NCI-H748 treated with DMSO at 0.1 percent for 48 hours (cell line): ENCODE measurements at places on chromosomes 1 and 21.
A peak's percentile ranks its signal among the peaks of the same experiment; 100 is the strongest.

GRCh38 chr21:44455524-44456213 is 359 bp downstream of the LRRC3 start:
- DNase-seq, result peak; percentile 9

DNA sequence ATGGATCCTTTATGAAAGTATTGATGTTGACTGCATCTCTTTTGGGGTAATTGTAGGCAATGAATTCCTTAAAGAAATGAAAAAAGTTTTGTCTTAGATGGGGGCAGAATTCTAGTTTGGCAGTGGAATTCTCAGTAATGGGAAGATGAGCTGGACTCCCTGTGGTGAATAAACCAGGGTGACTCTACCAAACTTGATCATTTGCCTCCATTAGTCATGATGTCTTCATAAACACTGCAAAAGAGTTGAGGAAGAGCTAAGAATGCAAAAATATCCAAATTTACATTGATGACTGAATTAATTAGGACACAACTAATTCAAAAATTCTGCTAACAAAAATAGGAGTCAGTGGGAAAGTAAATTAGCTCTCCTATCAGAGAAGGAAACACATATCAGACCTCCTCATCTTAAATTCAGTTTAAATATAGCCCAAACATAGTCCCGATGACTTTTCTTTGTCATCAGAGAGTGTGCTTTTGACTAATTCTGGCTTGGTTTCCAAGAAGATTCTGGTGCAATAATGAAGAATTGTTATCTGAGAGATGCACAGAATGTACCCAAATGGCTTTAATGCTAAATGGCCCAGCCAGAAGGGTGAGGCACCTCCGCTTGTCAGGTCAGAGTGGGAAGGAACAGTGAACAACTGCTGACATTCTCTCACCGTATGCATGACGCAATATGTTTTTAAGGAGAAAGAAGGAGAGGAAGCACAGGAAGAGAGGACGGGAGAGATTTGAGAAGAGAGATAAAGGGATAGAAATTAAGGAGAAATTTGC is 525.1 kb downstream of the LMO4 start:
- DNase-seq, result no peak

DNA sequence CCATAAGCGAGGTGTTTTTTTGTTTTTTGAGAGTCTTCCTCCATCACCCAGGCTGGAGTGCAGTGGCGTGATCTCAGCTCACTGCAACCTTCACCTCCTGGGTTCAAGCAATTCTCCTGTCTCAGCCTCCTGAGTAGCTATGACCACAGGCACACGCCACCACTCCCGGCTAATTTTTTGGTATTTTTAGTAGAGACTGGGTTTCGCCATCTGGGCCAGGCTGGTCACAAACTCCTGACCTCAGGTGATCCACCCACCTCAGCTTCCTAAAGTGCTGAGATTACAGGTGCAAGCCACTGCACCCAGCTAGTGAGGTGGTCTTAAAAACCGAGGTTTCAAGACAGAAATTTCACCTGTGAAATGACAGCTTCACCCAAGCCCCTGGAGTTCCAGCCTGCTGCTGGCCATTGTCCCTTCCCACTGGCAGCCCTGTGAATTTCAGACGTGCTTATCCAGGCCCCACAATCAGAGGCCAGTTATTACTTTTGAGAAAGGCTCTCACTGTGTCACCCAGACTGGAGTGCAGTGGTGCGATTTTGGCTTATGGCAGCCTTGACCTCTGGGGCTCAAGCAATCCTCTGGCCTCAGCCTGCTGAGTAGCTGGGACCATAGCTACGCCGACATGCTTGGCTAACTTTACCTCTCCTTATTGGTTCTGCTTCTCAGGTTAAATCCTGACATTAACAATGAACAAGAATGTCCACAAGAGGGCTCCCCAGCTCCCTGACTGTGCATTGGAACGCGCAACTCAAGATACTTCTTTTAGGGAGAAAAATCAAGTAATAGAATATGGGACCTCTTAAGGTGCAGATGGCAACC is 19.4 kb downstream of the ENO1 start:
- DNase-seq, result no peak

DNA sequence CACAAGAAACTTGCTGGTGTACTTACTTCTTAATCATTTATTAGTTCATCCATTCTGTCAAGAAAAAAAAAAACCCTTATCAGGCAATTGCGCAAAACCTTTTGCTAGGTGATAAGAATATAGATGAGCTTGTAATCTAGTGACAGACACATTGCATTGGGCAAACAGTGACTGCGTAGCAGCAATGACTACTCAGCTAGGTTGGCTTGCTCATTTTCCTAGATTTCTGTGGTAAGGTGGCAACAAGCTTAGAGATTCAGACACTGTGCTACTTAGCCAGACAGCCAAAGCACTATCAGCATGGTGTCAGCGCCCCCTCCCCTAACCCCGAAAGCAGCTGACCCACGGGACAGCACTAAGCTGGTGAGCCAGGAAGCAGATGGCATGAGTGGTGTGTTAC is 203.1 kb downstream of the BARHL2 start:
- no peak for DNase-seq

GRCh38 chr1:219954736-219955421 is 26.5 kb upstream of the SLC30A10 start:
- DNase-seq, result no peak

DNA sequence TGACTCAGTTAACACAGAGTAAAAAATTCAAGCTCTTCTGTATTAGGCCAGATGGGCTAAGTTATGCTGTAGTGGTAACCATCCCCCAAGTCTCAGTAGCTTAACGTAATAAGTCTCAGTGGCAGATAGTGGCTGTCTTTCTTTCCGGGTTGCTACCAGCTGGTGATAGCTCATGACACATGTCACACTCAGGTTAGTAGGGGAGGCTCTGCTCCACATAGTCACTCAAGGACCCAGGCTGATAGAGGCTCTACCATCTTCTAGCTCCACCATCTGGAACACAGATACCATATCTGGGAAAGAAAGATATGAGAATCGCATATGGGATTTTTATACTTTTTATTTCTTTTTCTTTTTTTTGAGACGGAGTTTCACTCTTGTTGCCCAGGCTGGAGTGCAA is 16.2 kb upstream of the MEF2D start:
- no peak for DNase-seq

- no peak for DNase-seq
Observed at GRCh38 chr1:217369996-217370551, 260.8 kb downstream of the GPATCH2 start.
